Camera-type eye (tissue), 1 donor: ENCODE measurements at places on chromosomes 1 and 21. TPM values are rescaled to one million over a fixed set of nuclear protein-coding genes. Genes with fewer than 3 reads are reported as not detected.

SIM2 gene
- 0.38 TPM for total RNA-seq

EVI5 gene
- total RNA-seq = 63.1 TPM

MAP1LC3C gene
- total RNA-seq = 10.1 TPM

TMPRSS15 gene
- total RNA-seq = not detected

PLA2G2D gene
- total RNA-seq = not detected

CDCA8 gene
- total RNA-seq = 3.6 TPM

CD1B gene
- not detected for total RNA-seq

SDC3 gene
- total RNA-seq = 49.3 TPM

CYP4Z1 gene
- total RNA-seq = 0.33 TPM

TSACC gene
- not detected for total RNA-seq

HSD3B2 gene
- total RNA-seq = not detected

CD34 gene
- total RNA-seq = 54.6 TPM

EIF4G3 gene
- 68.8 TPM for total RNA-seq

PAPPA2 gene
- 8.4 TPM for total RNA-seq

SERTAD4 gene
- 9.3 TPM for total RNA-seq
